CD4-positive, alpha-beta T cell treated with Interleukin-17A for 4 hours (primary cell): ENCODE measurements at places on chromosomes 1 and 21.
A peak's percentile ranks its signal among the peaks of the same experiment; 100 is the strongest.

DNA sequence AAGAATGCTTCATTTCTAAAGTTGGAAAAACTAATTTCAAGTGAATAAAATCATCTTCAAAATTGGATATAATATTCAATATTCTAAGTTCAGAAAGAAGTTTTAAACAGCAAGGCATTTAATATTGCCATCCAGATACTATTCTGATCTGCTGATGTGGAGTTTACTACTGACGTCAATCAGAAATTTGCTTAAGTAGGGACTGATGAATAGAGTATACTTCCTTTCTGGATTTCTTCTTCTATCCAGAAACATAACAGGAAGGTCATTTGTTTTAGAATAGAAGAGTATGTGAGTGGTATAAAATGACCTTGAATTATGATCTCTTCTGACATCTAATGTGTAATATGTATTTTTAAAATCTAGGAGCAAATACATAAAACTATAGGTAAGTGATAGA, 308.1 kb upstream of the ADGRL2 start:
- no peak for DNase-seq

GRCh38 chr1:117268535-117269455, 58.1 kb upstream of the VTCN1 start:
- DNase-seq, result no peak

- no peak for DNase-seq
These were observed 41.3 kb upstream of the TRIM45 start for GRCh38 chr1:117162816-117163215.

- DNase-seq, result no peak
These were observed 19.3 kb upstream of the ACTA1 start for GRCh38 chr1:229452956-229453801.

DNA sequence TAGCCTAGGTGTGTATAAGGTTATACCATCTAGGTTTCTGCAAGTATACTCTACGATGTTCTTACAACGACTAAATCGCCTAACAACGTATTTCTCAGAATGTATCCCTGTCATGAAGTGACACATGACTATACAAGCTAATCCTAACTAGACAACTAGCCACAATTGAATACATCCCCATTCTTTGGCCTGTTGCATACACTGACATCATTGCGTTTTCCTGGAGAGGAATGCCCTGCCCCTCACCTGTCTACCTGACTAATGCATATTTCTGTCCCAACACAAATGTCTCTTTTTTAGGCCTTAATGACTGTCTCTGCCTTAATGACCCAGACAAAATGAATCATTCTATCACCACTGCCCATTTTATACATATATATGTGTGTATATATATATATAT, 8.5 kb upstream of the NFIA start:
- no peak for DNase-seq

DNA sequence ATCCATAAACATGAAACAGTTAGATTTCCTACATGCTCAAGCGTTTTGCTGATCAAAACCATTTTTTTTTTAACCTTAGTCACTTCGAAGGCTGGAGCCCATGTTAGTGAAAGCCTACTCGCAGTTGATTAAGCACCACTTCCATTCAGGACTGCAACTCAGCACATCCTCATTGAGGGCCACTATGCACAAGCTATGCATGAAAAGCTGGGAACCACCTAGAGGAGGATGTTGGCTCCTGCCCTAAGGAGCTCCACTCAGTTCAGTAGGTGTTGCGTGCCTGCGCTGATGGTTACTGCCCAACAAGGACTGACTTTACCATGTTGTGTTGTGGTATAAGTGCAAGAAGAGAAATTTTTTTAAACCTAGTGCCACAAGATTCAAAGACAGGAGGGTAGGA, 181.4 kb upstream of the L1TD1 start:
- no peak for DNase-seq

- DNase-seq, result no peak
These were observed 91.0 kb upstream of the SPATA6 start for GRCh38 chr1:48563021-48563420.

DNA sequence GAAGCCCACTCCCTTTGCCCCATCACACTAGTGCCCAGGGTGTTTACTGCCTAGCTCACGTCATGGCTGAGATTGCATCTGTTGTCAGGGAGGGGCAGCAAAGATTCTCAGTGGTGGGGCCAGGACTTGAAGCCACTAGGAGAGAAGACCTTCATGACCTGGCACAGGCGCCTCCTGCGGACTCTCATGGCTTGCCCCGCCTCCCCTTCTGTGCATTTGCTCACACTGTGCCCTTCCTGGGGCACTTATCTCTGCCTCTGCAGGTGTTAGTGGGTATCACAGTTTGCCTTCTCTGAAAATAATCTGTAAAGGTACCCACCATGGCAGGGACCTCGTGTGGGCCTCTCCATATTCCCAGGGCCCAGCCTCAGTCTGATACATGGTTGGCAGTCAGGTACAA, 20.1 kb downstream of the PTPRU start:
- no peak for DNase-seq

- no peak for DNase-seq
These were observed 79.3 kb upstream of the RGS2 start for GRCh38 chr1:192729500-192729899.

- DNase-seq, result peak; percentile 74
These were observed 477.6 kb downstream of the NPHP4 start for GRCh38 chr1:5514527-5515183.

DNA sequence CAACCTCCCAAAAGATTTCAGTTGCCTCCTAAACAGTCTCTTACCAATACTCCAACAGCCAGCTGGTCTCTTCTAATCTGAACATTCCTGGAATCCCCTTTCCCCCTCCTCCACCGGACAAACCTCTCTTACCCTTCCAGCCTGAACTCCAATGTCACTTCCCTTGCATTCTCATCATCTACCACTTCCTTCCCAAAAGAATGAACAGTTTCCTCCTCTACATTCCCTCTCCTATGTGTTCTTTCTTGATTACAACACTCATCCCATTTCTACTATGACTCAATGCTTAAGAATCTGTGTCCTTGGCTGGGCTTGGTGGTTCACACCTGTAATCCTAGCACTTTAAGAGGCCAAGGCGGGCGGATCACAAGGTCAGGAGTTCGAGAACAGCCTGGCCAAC, 417.1 kb downstream of the SETD4 start:
- no peak for DNase-seq

GRCh38 chr1:233520261-233521191, 93.4 kb upstream of the KCNK1 start:
- no peak for DNase-seq

DNA sequence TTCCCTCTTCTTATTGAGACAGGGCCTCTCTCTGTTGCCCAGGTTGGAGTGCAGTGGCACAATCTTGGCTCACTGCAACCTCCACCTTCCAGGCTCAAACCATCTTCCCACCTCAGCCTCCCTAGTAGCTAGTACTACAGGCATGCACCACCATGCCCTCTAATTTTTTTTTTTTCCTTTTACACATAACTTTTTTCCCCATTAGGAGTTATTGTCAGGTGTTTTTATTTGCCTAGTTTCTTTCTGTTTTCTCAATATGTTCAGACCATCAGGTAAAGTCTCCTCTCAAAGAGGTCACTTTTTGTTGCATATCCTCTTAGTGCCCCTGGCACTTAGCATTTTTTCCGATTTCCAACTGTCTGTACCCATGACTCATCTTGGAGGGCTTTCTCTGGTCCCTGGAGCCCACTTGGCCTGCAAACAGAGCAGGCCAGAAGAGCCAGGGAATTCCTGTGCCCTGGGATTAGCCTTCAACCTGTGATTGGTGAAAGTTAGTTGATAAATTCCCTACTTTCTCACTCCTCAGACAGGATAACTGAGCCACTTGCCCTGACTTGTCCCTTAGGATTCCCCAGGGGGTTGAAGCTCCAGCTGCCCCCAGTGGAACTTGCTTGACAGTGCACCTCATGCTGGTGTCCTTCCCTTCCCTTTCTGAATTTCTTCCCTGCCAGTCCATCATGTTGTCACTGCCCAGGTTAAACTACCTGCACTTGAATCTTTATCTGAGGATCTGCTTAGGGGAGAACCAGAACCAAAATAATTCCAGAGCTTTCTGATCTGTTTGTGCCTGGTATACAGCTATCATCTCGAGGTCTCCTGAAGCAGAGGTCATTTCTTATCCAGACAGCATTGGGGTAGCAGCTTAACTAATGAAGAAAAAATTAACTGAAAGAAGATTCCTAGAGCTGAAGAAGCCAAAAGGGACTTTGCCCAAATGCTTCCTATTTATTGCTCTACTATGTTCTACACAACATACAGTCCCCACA, 2.4 kb downstream of the NTPCR start:
- peak; percentile 48 for DNase-seq

DNA sequence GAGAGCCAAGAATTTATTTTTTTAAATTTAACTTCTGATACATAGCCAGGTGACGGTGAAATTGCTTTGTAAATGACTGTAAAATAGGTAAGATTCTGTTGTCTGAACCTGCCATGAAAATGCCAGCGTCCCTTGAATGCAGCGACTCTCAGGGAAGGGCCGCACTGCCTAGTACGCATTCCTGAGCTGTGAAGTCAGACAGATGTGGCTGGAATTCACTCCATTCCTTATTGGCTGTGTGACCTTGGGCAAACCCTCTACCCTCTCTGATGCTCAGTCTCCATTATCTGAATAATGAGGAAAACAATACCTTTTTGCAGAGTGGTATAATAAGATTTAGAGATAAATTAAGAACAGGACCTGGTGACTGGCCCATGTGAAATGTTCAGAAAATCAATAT, 167.1 kb upstream of the DAB1 start:
- DNase-seq, result no peak

GRCh38 chr1:237204841-237205240, 162.9 kb downstream of the RYR2 start:
- DNase-seq, result no peak

GRCh38 chr1:207440626-207441025, 13.5 kb upstream of the CR2 start:
- DNase-seq, result no peak
